ENCODE measurements at places on chromosomes 13 and 19.

DNA sequence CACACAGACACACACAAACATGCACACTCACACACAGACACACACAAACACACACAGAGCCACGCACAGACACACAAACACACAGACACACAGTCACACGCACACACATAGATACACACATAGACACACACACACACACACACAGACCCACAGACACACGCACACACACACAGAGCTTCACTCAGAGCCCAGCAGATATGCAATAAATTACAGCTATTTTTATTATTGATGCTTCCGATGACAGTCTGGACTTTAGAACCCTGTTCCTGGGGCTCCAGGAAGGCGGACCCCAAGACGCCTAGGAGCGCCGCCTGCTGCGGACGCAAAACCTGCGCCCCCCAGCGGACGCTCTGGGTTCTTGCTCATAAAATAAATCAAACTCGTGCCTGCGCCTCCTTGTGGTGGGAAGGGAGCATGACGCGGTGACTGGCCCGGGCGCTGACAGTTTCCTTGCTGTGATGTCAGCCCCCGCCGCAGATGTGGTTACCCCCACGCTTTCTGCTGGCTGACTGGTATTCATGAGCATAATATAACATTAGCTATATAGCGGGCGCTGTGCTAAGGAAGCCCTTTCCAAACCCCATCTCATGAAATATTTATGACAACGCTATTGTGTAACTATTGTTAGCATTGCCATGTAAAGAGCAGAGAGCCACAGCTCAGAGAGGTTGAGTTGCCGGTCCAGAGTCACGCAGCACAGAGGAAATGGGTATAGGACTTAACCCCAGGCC is 64.4 kb upstream of the TM9SF2 start:
- peak; percentile 11 for DNase-seq

GRCh38 chr13:51241720-51242119 is 19.5 kb downstream of the FAM124A start:
- DNase-seq, result no peak

- DNase-seq, result no peak
Measured at GRCh38 chr13:64332048-64332447, 2898.1 kb downstream of the PCDH9 start.

DNA sequence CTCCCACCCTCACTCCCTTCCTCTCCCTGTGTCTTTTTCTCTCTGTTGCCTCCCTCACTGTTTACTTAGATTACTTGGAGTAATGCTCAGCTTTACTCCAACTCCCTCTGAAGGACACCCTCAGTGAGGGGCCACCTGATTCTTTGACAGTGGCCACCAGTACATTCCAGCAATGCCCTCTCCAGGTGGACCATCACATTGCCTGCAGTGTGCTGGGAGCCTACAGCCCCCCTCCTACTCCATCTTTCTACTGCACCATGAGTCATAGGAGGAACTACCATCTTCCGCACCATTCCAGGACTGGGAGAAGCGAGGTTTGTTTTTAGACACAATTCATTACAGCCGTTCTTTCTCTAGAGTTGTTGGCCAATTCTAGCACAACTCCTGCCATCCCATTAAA is 96.6 kb upstream of the POSTN start:
- no peak for DNase-seq

GRCh38 chr13:48040896-48041295 is 3.4 kb downstream of the NUDT15 start:
- no peak for DNase-seq

DNA sequence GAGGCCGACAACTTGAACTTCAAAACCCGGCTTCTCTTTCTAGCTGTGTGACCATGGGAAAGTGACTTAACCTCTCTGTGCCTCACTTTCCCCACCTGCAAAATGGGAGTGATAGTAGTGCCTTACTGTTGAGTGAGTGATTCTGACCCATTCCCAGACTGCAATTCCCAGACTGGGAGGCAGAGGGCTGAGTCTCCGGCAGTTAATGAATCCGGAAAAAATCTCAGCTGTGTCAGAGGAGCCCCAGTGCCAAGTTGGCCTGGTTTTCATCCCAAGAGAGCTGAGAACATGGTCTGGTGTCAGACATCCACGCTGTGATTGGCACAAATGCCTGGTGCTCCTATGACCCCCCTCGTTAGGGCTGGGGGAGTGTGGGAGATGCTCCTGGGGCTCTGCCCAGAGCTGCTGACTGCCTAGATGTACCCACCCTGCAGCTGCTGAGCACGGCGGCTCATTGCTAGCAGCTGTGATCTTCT is 50.0 kb downstream of the PIN1 start:
- no peak for DNase-seq

Measured in GM04503 (cell line).